ENCODE measurements at places on chromosomes 6 and 20. TPM values are rescaled to one million over a fixed set of nuclear protein-coding genes. Genes with fewer than 3 reads are reported as not detected.

The TNF gene
- not detected for total RNA-seq

- no peak for DNase-seq
Measured at GRCh38 chr6:132007474-132008190, 56.5 kb upstream of the CCN2 start.

The ZCCHC3 gene
- total RNA-seq: 14.0 TPM

GRCh38 chr20:63737695-63737944, 1.2 kb downstream of the LIME1 start:
- no peak for DNase-seq

- no peak for DNase-seq
Measured at GRCh38 chr6:118333772-118334171, 214.3 kb upstream of the PLN start.

DNA sequence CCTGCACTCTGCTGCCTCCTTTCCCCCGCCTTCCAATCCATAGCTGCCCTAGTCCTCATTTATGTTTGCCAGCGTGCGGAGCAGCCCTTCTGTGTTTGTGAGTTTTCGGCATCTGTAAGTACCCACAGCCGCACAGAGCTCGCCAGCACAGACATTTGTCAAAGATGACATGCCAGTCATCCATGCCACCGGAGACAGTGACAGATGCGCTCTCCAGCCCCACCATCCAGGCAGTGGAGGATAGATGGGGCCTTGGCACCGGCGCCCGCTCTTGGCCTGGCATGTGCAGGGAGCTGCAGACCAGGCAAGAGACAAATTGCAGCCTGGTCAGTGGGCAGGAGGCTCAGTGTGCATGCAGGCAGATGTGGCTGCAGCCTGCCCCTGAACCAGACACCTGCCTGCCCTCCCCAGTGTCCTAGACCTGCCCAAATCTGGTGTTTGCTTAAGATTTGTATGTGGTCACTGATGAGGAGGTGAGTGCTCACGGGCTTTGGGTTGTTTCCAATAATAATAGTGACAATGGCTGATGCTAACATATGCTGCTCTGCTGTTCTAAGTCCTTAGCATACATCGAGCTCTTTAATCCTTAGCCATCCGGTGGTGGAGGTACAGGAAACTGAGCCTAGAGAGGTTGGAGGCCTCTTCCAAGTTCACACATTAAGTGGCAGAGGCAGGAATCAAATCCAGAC, 78.1 kb downstream of the UNC5CL start:
- no peak for DNase-seq

The TSHZ2 gene
- 106 TPM for total RNA-seq

GRCh38 chr6:163375361-163375760, 39.2 kb upstream of the QKI start:
- DNase-seq: no peak

DNA sequence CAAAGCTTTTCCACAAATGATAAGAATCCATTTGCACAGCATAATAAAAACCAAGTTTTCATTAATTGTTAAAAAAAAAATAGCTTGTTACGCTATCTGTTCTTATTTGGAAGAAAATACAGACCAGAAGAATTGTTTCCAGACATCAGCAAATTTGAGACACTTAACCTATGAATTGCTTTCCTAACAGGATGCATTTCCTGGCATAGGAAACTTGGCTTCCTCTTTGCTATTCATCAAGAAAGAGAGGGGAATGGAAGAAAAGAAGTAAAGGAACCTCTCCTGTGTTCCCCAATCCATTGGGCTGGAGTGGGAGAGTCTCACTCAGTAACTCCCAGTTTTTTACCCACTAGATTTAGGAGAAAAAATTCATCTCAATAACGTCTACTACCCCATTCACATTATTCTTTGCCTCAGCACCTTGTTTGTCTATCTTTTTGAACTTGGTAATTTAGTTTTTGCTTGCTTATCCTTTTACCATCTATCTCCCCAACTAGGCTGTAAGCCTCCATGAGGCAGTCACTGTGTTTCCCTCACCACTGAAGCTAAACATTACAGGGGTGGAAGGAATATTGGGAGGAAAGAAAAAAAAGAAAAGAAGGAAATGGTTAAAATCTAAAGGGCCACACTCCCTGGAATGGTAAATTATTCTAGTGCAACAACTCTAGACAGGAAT, 150.3 kb downstream of the COL21A1 start:
- no peak for DNase-seq

The KIZ gene
- total RNA-seq: 45.9 TPM

The FHL5 gene
- total RNA-seq: 12.9 TPM

DNA sequence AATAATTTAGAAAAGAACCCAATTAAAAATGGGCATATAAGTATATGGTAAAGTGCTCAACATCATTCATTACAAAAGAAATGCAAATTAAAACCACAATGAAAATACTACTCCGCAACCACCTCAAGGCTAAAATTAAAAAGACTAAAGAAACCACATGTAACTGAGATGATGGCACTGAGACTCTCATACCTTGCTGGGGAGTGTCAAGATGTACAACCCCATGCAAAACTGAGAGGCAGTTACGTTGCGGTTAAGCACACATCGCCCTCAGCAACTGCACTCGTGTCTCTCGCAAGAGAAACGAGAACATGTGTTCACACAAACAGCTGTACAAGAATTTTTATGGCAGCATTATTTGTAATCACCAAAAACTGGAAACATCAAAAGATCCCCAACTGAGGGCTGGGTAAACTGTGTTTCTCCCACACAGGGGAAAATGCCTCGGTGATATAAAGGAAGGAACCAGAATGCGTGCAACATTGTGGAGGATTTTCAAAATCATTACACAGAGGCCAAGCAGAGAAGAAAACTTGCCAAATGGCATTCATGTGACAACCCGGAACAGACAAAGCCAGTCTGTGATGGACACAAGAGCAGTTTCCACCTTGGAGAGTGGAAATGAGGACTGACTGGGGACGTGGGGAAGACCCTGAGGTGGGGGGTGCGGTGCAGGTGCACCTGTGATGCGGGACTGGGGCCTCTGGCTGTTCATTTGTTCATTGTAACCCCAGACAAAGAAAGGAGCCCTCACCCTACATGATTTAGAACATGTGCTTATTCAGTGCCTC, 144.9 kb downstream of the WDR27 start:
- DNase-seq: no peak

DNA sequence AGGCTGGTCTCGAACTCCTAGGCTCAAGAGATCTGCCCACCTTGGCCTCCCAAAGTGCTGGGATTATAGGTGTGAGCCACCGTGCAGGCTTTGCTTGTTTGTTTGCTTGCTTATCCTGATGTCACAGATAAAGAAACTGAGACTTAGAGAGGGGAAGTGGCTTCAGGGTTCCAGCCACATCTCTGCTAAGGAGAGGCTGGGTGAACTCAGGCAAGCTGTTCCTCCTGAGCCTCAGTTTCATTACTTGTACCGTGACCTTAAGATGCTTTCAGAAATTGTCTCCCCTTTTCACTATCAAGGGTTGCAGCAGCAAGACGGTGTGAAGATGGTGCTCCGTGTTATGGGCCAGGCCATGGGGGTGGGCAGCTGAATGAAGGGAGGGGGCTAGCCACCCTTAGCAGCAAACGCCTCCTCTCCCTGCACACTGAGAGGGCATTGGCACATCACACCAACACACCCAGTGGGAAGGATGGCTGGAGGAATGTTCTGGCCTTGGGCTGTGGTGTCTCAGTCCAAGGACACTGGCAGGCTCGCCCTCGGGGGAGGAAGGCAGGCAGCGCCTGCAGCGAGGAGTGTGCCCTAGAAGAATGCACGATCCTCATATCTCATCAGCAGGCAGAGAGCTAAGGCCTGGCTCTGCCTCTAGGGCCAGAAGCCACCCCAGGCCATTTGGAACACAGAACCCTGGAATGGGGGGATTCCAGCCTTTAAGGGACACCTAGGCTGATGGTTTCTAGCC, 48.2 kb upstream of the TLDC2 start:
- no peak for DNase-seq

The TMEM14B gene
- 76.4 TPM for total RNA-seq

The TEAD3 gene
- total RNA-seq: 5.6 TPM

DNA sequence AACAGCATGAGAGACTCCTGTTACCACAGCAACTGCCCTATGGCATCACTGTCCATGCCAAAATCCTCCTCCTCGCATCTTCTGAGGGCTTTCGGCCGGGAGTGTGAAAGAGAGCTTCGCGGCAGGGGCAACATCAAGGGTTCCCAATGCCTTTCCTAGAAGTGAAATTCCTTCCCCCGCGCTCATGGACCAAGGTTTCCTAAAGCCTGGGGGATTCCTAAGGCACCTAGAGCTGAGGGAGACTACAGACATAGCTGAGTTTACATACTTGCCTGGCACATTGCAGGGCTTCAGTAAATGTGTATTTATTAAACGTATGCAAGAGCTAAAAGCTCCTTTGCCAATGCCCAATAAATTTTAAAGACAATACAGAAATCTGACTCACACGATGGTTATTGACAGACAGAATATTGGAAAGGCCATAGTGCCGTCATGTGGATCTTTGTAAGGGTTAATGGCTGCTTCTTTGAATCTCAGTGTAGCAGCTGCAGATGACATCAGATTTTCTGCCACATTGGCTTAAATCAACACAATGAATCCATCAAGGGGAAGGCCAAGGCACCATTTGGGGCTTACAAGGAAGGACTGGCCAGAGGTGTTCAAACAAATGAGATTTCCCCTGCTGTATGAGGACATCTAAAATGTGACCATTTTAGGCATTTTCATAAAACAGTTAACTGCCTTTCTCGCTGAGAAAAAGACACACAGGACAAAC, 281.2 kb upstream of the JARID2 start:
- no peak for DNase-seq

- DNase-seq: no peak
Measured at GRCh38 chr6:247351-247750, 44.9 kb upstream of the DUSP22 start.

The RSPH4A gene
- total RNA-seq: 1.3 TPM

DNA sequence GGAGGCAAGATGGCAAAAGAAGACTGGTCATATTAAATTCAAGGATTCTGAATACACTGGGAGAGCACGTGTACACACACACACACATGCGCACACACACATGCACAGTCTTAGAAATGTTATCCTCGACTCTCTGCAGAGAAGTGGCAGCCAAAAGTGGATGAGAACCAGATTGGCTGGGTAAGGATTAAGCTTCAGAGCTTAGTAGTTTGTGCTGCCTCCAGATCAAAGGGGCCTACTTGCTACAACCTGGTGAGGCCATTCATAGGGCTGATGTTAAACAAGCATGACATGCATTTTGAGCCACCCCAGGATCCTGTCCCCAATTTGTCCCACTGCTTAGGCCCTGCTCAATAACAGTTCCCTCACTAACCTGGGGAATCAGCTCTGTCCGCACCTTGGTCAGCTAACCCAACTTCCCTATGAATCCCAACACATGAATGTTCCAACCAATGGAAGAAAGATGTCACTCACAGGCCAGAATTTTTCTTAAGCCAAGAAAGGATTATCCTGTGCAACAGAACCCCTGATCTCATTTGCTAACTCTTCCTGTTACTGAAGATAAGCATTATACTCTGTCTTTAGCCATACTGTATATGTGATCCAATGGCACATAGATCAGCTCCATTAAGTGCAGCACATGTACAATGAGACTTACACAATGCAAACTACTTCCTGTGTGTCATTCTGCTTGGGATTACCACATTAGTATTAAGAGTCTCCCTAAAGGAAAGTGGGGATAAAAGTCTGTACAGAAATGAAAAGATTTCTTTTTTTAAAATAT, 31.0 kb downstream of the TOMM6 start:
- no peak for DNase-seq
